Sigmoid colon (tissue), 7 donors: ENCODE measurements at places on chromosomes 16 and 17. TPM values are rescaled to one million over a fixed set of nuclear protein-coding genes. Genes with fewer than 3 reads are reported as not detected.

The SCARF1 gene
- total RNA-seq = 5.4 TPM

The FAM117A gene
- 11.1 TPM for total RNA-seq

The ZNF423 gene
- total RNA-seq = 4.6 TPM

The ERBB2 gene
- total RNA-seq = 26.3 TPM

The ZNF205 gene
- 16.7 TPM for total RNA-seq

The AANAT gene
- total RNA-seq = not detected

The PRSS27 gene
- total RNA-seq = 1.4 TPM

The USP31 gene
- 12.7 TPM for total RNA-seq

The CEP295NL gene
- total RNA-seq = 1.8 TPM

The CD300C gene
- total RNA-seq = 3.3 TPM

The HAS3 gene
- total RNA-seq = 0.95 TPM

GRCh38 chr17:885971-886571 lies 93.5 kb downstream of the NXN start:
- DNase-seq = peak; percentile 97
- H3K27me3 ChIP-seq = no peaks in the 10 kb centered on the region
- H3K4me3 ChIP-seq = no peak overlapping the region
- H3K4me1 ChIP-seq = peaks cover 82% of the 10 kb centered on the region

DNA sequence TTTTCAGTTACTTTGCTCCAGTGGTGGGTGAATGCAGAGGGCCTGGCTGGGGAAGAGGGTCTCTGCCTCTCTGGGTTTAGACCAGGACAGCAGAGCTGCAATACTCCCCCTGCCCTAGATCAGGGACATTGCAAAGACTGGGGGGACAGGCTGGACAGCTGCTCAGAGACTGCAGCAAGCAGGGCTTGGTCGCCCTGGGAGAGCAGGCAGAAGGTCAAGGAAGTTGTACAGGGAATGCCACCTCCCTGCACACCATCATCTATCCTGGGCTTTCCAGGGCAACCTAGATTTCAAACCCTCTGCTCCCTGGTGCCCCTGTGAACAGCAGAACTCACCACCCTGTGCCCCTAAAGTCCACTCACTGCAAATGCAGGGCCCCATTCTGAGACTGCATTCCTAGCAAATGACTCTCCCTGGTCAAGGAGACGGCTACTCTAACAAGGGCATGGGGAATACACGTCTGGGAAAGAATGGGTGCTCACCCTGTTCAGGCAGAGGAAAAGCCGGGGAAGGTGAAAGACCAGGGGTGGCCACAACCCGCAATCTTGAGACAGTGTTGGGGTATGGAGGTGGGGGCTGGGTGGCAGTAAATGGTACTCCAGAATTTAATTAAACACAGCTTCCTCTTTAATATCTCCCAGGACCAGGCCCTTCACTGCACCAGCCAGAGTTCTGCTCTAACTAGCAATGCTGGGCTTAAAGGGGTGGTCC lies 1.0 kb downstream of the KIFC3 start:
- H3K27me3 ChIP-seq = no peaks in the 10 kb centered on the region
- H3K36me3 ChIP-seq = peaks cover 8% of the 10 kb centered on the region
- peak overlapping the region; percentile 85 for H3K27ac ChIP-seq

- H3K27me3 ChIP-seq = peaks cover 17% of the 10 kb centered on the region
- no peak overlapping the region for H3K4me3 ChIP-seq
- no peaks in the 10 kb centered on the region for H3K36me3 ChIP-seq
- peaks cover 38% of the 10 kb centered on the region for H3K4me1 ChIP-seq
These were observed 10.5 kb upstream of the TSPOAP1 start for GRCh38 chr17:58338841-58339754.

DNA sequence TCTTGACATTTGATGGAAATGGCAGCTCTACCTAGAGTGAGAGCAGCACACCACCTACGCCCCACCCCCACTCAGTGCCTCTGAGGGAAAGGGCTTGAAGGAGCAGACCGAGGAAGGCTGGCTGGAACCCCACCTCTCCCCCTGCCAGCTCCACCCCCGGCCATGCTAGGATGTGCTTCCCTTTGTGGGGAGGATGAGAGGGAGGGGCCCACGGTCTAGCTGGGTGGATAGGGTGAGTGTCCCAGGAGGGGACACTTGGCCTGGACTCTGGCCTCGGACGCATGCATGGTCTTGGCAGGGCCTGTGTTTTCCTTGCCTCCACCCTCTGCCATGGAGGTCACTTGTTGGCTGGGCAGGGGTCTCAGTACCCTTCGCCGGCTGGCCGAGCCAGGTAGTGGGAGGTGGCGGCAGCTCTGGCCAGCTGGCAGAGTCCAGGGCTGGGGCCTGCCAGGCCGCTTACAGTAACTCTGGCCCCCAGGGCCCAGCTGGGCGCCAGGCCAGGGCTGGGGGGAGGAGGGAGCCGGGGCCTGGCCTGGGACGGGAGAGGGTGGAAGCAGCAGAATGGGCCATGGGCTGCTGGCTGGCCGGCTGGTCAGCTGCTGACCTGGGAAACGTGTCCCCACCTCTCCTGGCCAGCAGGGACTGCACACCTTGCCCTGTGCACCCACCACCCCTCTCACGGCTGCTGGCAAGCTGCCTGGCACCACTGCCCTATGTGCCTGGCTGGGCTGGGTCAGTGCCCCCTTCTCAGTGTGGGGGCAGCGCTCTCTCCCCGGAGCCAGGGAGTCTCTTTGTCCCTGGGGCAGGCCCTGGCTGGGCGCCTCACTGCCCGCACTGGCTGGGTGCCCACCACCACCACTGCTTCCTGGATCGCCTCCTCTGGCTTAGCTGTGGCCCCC lies 23.0 kb downstream of the RARA start:
- DNase-seq = peak; percentile 95
- H3K27me3 ChIP-seq = no peaks in the 10 kb centered on the region
- no peak overlapping the region for H3K4me3 ChIP-seq
- H3K27ac ChIP-seq = peak overlapping the region; percentile 95
- H3K36me3 ChIP-seq = no peaks in the 10 kb centered on the region

DNA sequence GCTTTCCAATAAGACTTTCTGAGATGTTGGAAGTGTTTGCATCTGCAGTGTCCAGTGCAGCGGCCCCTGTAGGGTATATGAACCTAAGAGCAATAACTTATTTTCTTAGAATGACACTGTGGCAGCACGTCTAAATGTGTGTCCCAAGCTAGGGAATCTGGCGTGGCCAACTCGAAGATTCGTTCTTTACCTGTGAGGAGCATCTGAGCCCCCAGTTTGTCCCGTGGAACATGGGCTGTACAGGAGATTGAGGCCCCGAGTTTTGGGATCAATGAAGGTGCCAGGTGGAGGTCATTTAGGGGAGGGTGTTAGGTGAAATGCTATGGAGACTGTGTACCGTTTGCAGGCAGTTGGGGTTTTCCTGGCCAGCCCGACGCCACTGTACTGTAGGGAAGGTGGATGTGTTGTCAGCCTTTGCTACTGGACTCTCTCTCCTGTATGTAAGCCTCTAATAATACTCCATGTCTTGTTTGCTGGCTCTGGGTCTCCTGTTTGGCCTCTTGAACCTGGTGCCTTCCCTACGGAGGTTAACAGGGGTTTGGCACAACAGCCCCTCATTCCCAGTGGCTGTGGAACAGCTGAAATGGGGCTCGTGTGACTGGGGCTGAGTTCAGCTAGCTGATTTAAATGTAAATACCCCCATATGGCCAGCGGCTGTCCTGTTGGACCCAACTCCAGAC lies 45.5 kb upstream of the SDK2 start:
- H3K36me3 ChIP-seq = no peaks in the 10 kb centered on the region
- H3K4me3 ChIP-seq = no peak overlapping the region
- no peak overlapping the region for H3K27ac ChIP-seq
- DNase-seq = no peak

GRCh38 chr16:27228621-27229501 lies 25.5 kb downstream of the KDM8 start:
- peaks cover 27% of the 10 kb centered on the region for H3K36me3 ChIP-seq
- DNase-seq = peak; percentile 64
- no peaks in the 10 kb centered on the region for H3K4me1 ChIP-seq
- H3K27ac ChIP-seq = no peak overlapping the region

- DNase-seq = no peak
- H3K27ac ChIP-seq = no peak overlapping the region
- no peaks in the 10 kb centered on the region for H3K27me3 ChIP-seq
- H3K36me3 ChIP-seq = peaks cover 9% of the 10 kb centered on the region
- H3K4me1 ChIP-seq = peaks cover 13% of the 10 kb centered on the region
These were observed 56.5 kb downstream of the XPO6 start for GRCh38 chr16:28155293-28155692.

GRCh38 chr17:60094754-60095153 lies 16.0 kb upstream of the HEATR6 start:
- no peaks in the 10 kb centered on the region for H3K4me1 ChIP-seq
- H3K27ac ChIP-seq = no peak overlapping the region

GRCh38 chr16:2471653-2472487 lies 773 bp downstream of the NTN3 start:
- no peak overlapping the region for H3K4me3 ChIP-seq
- no peaks in the 10 kb centered on the region for H3K36me3 ChIP-seq
- H3K4me1 ChIP-seq = peaks cover 59% of the 10 kb centered on the region
- H3K27me3 ChIP-seq = peaks cover 66% of the 10 kb centered on the region
- DNase-seq = no peak
- H3K27ac ChIP-seq = no peak overlapping the region

- H3K4me1 ChIP-seq = peaks cover 18% of the 10 kb centered on the region
- H3K27ac ChIP-seq = peak overlapping the region; percentile 83
- DNase-seq = peak; percentile 77
These were observed 6.7 kb downstream of the PRSS36 start for GRCh38 chr16:31143011-31143693.

DNA sequence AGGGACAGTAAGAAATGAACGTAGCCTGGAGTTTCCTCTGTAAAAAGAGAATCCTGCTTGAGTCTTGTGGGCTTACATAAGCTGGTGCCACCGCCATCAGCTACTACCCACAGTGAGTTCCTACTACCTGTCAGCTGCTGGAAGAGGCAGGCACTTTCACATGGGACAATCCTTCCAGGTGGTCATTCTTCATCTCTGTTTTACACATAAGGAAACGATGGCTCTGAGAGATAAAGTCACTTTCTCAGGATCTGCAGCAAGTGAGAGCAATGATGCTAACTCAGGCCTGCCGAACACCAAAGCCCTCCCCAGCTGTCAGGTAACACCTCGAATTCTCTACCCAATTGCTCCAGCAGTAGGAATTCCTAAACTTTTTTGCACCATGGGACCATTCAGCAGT lies 26.6 kb downstream of the PIK3R5 start:
- no peaks in the 10 kb centered on the region for H3K36me3 ChIP-seq
- no peak for DNase-seq
- peaks cover 7% of the 10 kb centered on the region for H3K27me3 ChIP-seq
- H3K4me1 ChIP-seq = no peaks in the 10 kb centered on the region
- H3K4me3 ChIP-seq = no peak overlapping the region

- H3K27me3 ChIP-seq = no peaks in the 10 kb centered on the region
- peaks cover 38% of the 10 kb centered on the region for H3K4me1 ChIP-seq
- peak; percentile 65 for DNase-seq
- peak overlapping the region; percentile 80 for H3K27ac ChIP-seq
These were observed 39.4 kb downstream of the TUBD1 start for GRCh38 chr17:59853168-59853918.

- H3K27me3 ChIP-seq = no peaks in the 10 kb centered on the region
- no peaks in the 10 kb centered on the region for H3K4me1 ChIP-seq
- DNase-seq = peak; percentile 98
- H3K4me3 ChIP-seq = peak within 1 kb of the TSS; percentile 85
- peak within 1 kb of the TSS; percentile 88 for H3K27ac ChIP-seq
These were observed at the start of gene ZC3H18 for GRCh38 chr16:88569985-88570690. ZC3H18 (plus strand) TSS chr16:88570403; CDS start chr16:88577124, 6,721 bp downstream.

DNA sequence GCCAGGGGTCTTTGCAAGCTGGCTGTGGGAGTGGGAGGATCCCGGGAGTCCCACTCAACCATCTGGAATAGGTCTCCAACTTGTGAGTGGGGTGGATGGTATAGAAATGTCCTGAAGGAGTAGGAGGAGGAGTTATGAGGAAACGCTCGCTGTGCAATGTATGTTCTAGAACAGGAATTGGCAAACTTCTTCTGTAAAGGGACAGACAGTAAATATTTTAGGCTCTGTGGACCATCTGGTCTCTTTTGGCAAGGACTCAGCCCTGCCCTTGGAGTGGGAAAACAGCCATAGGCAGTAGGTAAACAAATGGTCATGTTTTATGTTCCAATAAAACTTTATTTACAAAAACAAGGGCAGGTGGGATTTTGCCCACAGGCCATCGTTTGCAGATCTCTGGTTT lies 149.2 kb downstream of the NPIPB5 start:
- H3K4me3 ChIP-seq = no peak overlapping the region
- no peak overlapping the region for H3K27ac ChIP-seq
- no peaks in the 10 kb centered on the region for H3K27me3 ChIP-seq
- no peak for DNase-seq
- no peaks in the 10 kb centered on the region for H3K36me3 ChIP-seq
- no peaks in the 10 kb centered on the region for H3K4me1 ChIP-seq

DNA sequence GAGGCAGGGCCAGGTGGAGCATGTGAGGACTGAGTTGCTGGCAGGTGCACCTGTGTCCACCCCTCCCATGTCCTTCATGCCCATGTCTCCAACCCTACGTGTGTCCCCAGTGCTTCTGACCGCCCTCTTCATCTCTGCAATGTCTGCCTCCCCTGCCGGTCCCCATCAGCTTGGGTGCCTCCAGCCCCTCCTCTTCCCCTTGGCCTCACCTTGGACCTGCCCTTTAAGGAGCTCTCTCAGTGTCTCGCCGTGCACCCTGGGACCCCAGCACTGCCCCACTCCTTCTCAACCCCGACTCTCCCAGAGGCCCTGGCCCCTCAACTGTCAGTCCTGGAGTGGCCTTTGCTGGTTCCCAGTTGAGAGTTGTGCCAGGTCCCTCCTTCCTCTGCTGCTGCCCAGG lies 15.0 kb downstream of the RIPOR1 start:
- H3K4me1 ChIP-seq = peaks cover 22% of the 10 kb centered on the region
- no peak overlapping the region for H3K4me3 ChIP-seq
- no peaks in the 10 kb centered on the region for H3K27me3 ChIP-seq
